ENCODE measurements at places on chromosomes 12 and 14. TPM values are rescaled to one million over a fixed set of nuclear protein-coding genes. Genes with fewer than 3 reads are reported as not detected.

CNTN1 gene
- 1.4 TPM for total RNA-seq

- H3K27me3 ChIP-seq, result no peaks in the 10 kb centered on the region
- H3K4me1 ChIP-seq, result no peaks in the 10 kb centered on the region
- H3K36me3 ChIP-seq, result no peaks in the 10 kb centered on the region
- no peak for DNase-seq
- H3K4me3 ChIP-seq, result no peak overlapping the region
Measured at GRCh38 chr12:20154052-20154451, 214.3 kb upstream of the PDE3A start.

- H3K4me3 ChIP-seq, result no peak overlapping the region
- H3K36me3 ChIP-seq, result no peaks in the 10 kb centered on the region
- H3K27ac ChIP-seq, result no peak overlapping the region
Measured at GRCh38 chr12:49872381-49872780, 29.5 kb upstream of the BCDIN3D start.

CLEC1B gene
- total RNA-seq, result not detected

SOX5 gene
- total RNA-seq, result 1.7 TPM

All from SJSA1 (cell line).